HCEC 1CT (cell line): ENCODE measurements at places on chromosomes 3 and 15.

DNA sequence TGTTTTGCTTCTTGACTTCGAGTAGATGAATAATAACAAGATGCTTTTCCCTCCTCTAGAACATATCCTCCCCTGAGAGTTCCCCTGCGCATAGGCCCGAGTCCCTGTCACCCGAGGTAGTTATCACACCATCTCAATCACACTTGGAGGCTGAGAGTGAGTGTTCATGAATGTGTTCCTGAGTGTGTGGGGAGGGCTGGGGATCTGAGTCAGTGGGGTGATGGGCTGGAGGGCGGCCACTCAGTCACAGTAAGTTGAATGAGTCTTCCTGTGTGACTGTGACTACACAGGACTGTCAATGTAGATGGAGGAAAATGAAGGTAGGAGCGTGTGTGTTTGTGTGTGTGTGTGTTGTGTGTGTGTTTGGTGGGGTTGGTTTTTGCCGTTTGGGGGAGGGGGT, 71.0 kb downstream of the SETD5 start:
- DNase-seq: no peak

DNA sequence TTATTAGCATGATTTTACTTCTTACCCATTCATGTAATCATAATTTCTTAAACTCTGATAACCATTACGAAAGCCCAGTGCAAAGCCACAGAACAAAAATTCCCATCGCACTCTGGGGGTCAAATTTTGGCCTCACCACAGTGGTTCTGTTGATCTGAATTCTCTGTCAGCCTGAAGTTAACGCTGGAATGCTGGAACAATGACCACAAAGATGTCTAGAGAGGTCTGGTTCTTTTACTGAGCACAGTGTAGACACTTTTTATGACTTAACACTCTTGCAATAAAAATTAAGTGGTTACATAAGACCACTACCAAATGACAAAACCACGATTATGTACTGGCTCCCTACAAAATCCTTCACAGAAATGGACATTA, 94.7 kb downstream of the PDZRN3 start:
- DNase-seq: no peak

GRCh38 chr3:187456250-187456649, 88.1 kb downstream of the RTP4 start:
- no peak for DNase-seq

DNA sequence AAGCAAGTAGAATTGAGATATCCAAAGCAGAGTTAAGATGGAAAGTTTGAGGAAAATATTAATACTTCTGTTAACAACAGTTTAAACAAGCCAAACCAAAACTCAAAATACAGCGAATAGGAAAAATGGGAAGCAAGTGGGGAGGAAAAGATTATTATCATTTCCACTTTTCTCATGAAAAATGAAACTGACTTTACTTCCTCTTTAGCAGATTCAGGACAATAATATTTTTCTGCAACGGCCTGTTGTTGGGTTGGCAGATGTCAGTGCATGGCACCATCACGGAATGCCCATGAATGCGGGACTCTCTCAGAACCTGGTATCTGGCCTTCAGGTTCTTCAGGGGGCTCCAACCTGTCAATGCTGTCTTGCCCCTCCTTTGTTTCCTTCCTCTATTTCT, 11.1 kb downstream of the ANKUB1 start:
- no peak for DNase-seq

DNA sequence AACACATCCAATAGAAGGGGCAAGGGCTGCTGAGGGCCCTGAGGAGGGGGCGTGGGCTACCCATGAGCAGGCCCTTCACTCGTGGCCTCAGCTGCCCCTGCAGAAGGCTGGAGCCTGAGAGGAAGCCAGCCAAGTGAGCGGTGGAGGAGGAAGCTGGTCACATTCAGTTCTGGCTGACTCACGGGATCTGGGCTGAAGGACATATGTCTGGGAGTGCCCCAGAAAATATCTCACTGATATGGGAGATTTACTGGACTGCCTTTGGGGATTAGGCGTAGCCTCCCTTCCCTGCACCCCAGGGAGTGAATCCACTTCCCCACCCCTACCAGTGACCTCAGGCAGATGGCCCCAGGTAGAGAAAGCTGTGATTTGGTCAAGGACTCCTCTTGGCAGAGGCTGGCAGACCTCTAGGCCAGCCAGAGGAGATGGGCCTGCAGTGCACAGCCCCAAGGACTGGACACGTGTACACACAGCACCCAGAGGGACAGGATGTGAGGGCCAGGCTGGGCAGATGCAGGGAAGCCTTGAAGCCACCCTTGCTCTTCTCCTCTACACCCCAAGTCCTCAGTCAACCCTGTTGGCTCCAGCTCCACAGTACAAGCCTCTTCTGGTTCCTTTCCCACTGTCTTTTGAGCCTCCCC, 14.2 kb upstream of the ANKDD1A start:
- DNase-seq: peak; percentile 75

- no peak for DNase-seq
These were observed 10.3 kb upstream of the PPARG start for GRCh38 chr3:12278566-12278965.

DNA sequence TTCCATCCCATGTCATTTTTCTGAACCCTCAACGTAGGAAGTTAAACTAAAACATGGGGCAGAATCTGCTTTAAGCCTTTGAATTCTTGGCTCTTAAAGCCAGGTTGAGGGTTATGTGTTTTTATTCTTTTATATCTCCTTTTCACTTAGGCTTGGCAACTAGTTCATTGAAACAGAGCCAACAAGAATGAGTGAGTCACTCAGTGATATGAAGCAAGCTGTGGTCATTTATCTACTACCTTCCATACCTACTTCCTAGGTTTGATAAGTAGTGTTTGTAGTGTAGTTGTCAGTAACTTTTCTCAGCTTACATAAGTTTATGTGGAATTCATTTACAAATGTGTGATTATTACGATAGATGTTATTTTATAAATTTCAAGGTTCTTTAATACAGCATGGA, 67.4 kb downstream of the SNRPN start:
- peak; percentile 1 for DNase-seq

DNA sequence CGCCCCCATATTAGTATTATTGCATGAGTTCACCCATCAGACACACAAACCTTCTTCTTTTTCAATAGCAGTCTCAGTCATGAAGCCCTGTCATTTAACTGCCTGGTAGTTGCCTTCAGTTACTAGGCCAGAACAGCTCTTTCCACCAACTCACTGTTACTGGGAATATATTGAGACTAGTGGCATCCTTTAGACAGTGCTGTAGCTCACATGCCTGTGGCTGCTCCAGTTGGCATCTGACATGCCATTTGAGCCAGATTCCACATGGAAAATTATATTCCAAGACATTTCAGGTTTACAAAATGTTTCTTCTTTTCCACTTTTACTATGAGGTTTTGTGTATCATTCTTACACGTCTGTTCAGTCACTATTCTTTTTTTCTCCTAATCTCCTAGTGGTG, 146.1 kb downstream of the GHSR start:
- DNase-seq: no peak

DNA sequence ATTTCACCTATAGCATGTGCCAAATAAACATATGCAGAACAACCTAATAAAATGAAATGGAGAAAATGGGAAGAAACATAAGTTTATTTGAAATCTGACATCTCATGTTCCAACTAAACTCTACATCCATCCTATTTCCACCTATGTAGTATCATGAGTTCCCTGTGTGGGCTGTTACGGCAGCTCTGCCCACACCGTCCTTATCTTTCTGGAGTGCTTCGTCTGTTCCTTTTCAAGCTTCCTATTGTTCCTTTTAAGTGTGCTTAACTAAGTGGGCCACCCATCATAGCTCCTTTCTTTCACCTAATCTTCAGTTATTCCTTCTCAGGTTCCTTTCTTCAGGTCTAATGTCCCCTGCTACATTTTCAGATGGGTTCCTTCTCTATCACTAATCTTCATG, 17.3 kb downstream of the RYR3 start:
- no peak for DNase-seq

DNA sequence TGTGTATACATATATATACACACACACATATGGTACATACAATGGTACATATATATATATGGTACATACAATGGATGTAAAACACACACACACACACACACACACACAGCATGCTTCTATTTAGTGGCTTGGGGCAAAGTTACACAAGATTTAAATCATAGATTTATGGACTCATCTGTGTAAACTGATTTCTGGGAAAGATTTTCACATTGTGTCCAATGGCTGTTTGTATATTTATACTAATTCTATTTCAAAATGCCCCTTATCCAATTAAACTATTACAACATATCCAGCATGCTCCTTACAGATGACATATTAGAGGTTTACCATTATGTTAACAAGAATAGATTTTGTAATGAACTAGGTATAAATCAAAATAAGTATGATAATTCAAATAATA, 94.9 kb downstream of the ANO10 start:
- no peak for DNase-seq

GRCh38 chr3:185763347-185764005, 61.4 kb downstream of the IGF2BP2 start:
- no peak for DNase-seq

DNA sequence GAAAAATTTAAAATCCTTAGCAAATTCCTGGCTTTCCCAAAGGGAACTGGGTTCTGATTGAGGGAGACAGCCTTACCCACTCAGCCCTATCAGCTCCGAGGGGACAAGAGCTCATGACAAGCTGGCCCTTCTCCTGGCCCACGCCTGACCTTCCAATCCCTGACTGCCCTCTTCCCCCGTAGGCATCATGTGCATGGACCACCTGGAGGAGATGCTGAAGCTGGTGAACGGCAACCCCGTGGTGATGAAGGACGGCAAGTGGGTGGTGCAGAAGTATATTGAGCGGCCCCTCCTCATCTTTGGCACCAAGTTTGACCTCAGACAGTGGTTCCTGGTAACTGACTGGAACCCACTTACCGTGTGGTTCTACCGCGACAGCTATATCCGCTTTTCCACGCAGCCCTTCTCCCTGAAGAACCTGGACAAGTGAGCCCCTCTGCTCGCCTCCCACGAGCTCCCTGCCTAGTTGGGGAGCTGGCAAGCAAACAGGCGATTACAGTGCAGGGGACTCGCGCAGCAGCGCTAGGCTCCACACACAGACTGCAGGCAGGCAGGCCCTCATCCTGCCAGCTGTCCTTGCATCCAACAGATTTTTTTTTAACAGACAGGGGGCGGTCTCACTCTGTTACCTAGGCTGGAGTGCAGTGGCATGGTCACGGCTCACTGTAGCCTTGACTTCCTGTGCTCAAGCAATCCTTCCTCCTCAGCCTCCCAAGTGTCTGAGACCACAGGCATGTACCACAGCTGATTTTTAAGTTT, 16.8 kb downstream of the RPUSD3 start:
- DNase-seq: no peak

- DNase-seq: no peak
These were observed 62.0 kb upstream of the ST3GAL6 start for GRCh38 chr3:98701071-98701675.

GRCh38 chr15:60672400-60672799, 193.5 kb upstream of the ICE2 start:
- no peak for DNase-seq

GRCh38 chr3:196012481-196012880, 69.4 kb downstream of the TFRC start:
- DNase-seq: peak; percentile 51

- peak; percentile 48 for DNase-seq
These were observed at the start of gene B3GNT5 for GRCh38 chr3:183252973-183253527. Gene B3GNT5 (plus strand): TSS chr3:183253253. CDS start chr3:183269799, 16,546 bp downstream.

GRCh38 chr15:38367476-38367875, 86.5 kb upstream of the FAM98B start:
- no peak for DNase-seq

DNA sequence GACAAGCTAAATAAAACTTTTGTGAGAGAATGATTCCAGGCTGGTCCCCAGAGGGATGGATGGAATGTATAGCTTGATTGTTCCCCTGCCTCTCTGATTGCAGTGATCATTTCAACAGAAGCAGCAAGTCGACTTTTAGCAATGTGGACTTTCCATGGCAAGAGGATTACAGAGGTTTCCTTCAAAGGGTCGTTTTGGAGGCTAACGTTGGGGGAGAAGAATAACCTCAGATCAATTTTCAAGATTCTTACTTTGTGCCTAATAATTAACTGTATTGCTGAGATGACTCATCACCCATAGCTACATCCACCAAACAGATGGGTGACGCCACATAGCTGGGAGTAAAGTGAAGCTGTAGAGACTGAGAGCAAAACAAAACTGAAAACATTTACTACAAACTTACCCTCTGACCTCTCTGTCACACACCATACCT, 79.9 kb downstream of the GTPBP8 start:
- DNase-seq: peak; percentile 24

GRCh38 chr15:88900309-88900981, 5.1 kb upstream of the HAPLN3 start:
- no peak for DNase-seq

GRCh38 chr15:91348752-91349500, 248.9 kb downstream of the SV2B start:
- DNase-seq: peak; percentile 2
